ENCODE measurements at places on chromosomes 3 and 15. TPM values are rescaled to one million over a fixed set of nuclear protein-coding genes. Genes with fewer than 3 reads are reported as not detected.

GRCh38 chr3:123679712-123680386 lies 95.0 kb upstream of the HACD2 start:
- no peak overlapping the region for H3K27ac ChIP-seq
- H3K4me1 ChIP-seq = no peaks in the 10 kb centered on the region
- DNase-seq = no peak
- H3K4me3 ChIP-seq = no peak overlapping the region
- H3K36me3 ChIP-seq = no peaks in the 10 kb centered on the region
- H3K27me3 ChIP-seq = no peaks in the 10 kb centered on the region

- no peaks in the 10 kb centered on the region for H3K27me3 ChIP-seq
- H3K4me3 ChIP-seq = no peak overlapping the region
- H3K4me1 ChIP-seq = no peaks in the 10 kb centered on the region
Observed at GRCh38 chr3:188309437-188310269, 155.7 kb downstream of the LPP start.

DNA sequence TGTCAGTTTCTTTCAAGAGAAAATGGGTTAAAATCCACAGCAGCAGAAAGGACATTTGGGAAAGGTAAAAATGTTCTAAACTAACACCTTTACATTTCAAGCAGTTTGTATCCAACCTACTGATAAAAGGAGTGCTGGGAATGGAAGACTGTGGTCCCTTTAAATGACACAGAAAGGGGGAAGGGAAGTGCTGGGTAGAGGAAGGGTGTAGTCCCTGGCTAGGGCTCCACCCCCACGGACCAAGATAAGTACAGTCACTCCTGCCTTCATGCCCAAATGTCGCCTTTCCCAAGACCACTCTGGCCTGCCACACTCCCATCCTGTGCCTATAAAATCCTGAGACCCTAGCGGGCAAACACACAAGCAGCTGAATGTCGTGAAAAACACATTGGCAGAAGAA lies 350.9 kb upstream of the POU1F1 start:
- H3K27me3 ChIP-seq = no peaks in the 10 kb centered on the region
- H3K36me3 ChIP-seq = no peaks in the 10 kb centered on the region
- no peak overlapping the region for H3K27ac ChIP-seq
- no peaks in the 10 kb centered on the region for H3K4me1 ChIP-seq
- no peak for DNase-seq

DNA sequence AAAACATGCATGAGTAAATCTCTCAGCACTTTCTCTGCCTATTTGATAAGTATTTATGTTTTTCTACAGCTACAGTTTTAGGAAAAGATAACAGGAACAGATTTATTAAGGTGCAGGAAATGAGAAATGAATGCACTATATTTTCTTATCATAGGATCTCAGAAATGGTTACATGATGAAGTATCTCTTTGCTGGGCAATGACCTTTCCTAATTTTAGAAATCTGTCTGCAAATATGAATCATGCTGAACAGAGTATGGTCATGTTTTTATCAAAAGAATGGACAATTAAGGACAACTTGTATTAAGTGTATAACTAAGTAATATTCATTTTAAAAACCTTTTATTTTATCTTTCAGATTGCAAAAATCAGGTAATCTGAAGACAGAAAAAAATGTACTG lies 53.8 kb upstream of the SPPL2A start:
- H3K27me3 ChIP-seq = no peaks in the 10 kb centered on the region
- no peaks in the 10 kb centered on the region for H3K4me1 ChIP-seq
- H3K36me3 ChIP-seq = no peaks in the 10 kb centered on the region

- no peaks in the 10 kb centered on the region for H3K4me1 ChIP-seq
- no peak overlapping the region for H3K27ac ChIP-seq
- H3K36me3 ChIP-seq = no peaks in the 10 kb centered on the region
Observed at GRCh38 chr15:77023576-77024272, 28.8 kb downstream of the PSTPIP1 start.

DNA sequence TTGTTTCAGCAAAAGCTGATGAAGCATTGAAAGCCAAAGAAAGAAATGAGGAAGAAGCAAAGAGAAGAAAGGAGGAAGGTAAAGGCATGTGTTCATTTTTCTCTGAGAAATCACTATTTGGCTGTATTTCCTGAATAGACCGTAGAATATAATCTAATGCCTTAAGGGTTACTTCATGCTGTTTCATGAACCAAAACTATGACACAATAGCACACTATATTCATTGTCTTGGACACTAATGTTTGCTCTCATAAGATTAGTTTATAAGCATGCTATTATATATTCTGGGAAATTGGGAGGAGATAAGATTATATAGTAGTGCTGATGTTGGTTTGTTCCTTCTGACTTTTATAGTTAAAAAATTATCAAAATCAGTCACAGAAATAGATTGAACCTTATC lies 110.1 kb upstream of the MLF1 start:
- no peak overlapping the region for H3K4me3 ChIP-seq
- H3K27me3 ChIP-seq = no peaks in the 10 kb centered on the region
- H3K27ac ChIP-seq = no peak overlapping the region
- DNase-seq = no peak

GRCh38 chr15:60389261-60390077 lies 8.3 kb downstream of the ANXA2 start:
- no peak overlapping the region for H3K4me3 ChIP-seq
- H3K4me1 ChIP-seq = peaks cover 63% of the 10 kb centered on the region
- DNase-seq = no peak

DNA sequence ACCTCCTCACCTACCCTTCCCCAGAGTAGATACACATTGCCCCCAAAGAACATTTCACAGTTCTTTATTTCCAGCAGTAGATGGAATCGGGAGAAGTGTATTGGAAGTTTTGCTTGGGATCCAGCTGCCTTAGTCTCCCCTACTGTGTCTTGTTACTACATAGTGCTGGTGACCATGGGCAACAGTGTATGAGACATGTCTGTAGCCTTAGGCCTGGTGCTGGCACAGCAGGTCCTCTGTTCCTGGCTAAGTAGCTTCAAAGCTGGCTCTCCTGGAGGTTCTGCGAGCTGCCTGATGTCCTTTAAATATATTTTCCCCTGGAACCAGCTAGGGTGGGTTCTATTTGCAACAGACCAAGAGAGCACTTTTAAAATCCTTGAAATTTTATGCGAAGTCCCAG lies 174.7 kb downstream of the THSD4 start:
- H3K4me3 ChIP-seq = no peak overlapping the region
- no peak for DNase-seq
- H3K27me3 ChIP-seq = no peaks in the 10 kb centered on the region
- no peaks in the 10 kb centered on the region for H3K4me1 ChIP-seq
- no peaks in the 10 kb centered on the region for H3K36me3 ChIP-seq

- no peaks in the 10 kb centered on the region for H3K4me1 ChIP-seq
- DNase-seq = no peak
- H3K27me3 ChIP-seq = no peaks in the 10 kb centered on the region
- H3K36me3 ChIP-seq = no peaks in the 10 kb centered on the region
Observed at GRCh38 chr3:184716622-184717398, 4.9 kb upstream of the MAGEF1 start.

DNA sequence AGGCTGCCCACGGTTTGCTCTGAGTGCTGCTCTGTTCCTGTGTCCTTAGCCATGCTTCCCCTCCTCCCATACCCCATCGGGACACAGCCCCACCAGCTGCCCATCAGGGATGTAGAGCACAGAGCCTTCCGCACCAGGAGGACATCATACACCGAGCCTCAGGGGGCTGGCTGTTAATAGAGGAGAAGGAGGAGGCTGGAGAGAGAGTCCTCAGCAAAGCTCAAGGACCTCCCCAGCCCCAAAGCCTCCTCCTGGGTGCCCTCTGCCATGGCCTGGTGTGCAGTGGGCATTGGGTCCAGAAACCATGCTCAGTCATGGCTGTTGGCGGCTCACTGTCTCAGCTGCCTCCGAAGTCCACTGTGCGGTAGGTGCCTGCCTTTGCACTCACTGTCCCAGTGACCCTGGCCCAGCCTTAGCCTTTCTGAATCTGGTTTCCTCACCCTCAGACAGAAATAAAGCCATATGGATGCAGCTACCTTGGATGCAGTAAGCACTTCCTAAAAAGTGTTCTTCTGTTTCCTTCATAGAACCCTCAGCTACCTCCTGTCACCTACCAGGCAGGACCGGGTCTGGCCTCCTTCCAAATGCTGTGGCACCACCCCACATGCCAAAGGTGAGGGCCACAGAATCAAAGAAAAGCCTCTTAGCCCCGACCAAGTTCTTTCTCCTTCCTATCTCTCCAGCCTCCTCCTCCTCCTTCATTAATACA lies 53.9 kb downstream of the ACAD9 start:
- H3K27ac ChIP-seq = no peak overlapping the region
- DNase-seq = no peak
- H3K27me3 ChIP-seq = no peaks in the 10 kb centered on the region
- H3K4me1 ChIP-seq = no peaks in the 10 kb centered on the region

DNA sequence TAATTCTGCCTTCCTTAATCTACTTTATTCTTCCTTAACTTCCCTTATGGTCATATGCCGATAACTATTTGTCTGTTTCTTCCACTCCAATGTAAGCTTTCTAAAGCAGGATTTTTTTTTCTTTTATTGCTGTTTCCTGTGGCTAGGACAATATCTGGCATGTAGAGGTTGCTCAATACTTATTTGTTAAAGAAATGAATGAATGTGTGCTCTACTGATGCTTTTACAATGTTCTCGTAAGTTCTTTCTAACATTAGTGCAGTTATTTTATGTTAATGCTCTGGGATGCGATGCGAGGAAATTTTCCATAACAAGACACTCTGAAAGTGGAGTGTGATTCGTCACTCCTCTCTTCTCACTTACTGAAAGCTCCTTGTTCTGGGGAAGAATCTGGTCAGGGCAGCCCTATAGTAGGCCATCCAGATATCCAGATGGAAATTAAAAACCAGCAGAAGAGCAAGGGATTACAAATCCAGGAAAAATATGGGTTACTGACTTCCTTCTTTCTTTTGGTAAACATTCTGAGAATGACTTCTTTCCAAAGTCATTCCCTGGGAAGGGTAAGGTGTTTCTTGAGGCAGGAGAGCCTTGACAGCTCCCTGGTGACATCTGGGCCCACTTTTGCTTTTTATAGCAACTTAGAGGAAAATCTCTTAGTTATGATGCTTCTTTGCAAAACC lies 420.4 kb downstream of the PDCD6IP start:
- no peaks in the 10 kb centered on the region for H3K36me3 ChIP-seq
- H3K4me1 ChIP-seq = no peaks in the 10 kb centered on the region
- H3K27ac ChIP-seq = no peak overlapping the region

- DNase-seq = no peak
- no peaks in the 10 kb centered on the region for H3K36me3 ChIP-seq
- no peak overlapping the region for H3K4me3 ChIP-seq
- no peak overlapping the region for H3K27ac ChIP-seq
Observed at GRCh38 chr3:165439765-165440164, 243.6 kb upstream of the SLITRK3 start.

- no peak for DNase-seq
- no peak overlapping the region for H3K4me3 ChIP-seq
- no peaks in the 10 kb centered on the region for H3K27me3 ChIP-seq
- H3K36me3 ChIP-seq = no peaks in the 10 kb centered on the region
- H3K27ac ChIP-seq = no peak overlapping the region
Observed at GRCh38 chr3:105343991-105344390, 22.7 kb upstream of the ALCAM start.

GRCh38 chr15:31400222-31400927 lies 73.7 kb downstream of the KLF13 start:
- H3K27ac ChIP-seq = no peak overlapping the region
- H3K4me1 ChIP-seq = peaks cover 25% of the 10 kb centered on the region
- no peaks in the 10 kb centered on the region for H3K27me3 ChIP-seq

- no peaks in the 10 kb centered on the region for H3K36me3 ChIP-seq
- no peaks in the 10 kb centered on the region for H3K4me1 ChIP-seq
- no peak overlapping the region for H3K4me3 ChIP-seq
- no peaks in the 10 kb centered on the region for H3K27me3 ChIP-seq
- H3K27ac ChIP-seq = no peak overlapping the region
- no peak for DNase-seq
Observed at GRCh38 chr15:99029341-99030144, 22.0 kb upstream of the PGPEP1L start.

DNA sequence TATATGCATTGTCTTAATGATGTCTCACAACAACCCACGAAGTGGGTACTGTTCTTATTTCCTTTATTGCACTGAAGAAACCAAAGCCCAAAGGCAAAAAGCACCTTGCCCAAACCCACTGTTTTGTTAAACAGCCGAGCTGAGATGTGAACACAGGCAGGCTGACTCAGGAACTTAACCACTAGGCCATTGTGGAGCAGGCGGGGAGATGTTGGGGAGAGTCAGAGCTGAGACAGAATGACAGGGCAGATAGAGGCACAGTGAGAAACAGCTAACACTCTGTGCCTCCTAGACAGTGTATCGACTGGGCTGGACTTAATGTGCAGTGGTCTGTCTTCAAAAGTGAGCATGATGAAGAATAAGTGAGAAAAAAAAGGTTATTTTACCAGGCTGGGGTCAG lies 56.5 kb downstream of the RPLP1 start:
- DNase-seq = no peak
- H3K4me3 ChIP-seq = no peak overlapping the region
- no peaks in the 10 kb centered on the region for H3K36me3 ChIP-seq
- no peaks in the 10 kb centered on the region for H3K4me1 ChIP-seq
- no peak overlapping the region for H3K27ac ChIP-seq
- no peaks in the 10 kb centered on the region for H3K27me3 ChIP-seq

DNA sequence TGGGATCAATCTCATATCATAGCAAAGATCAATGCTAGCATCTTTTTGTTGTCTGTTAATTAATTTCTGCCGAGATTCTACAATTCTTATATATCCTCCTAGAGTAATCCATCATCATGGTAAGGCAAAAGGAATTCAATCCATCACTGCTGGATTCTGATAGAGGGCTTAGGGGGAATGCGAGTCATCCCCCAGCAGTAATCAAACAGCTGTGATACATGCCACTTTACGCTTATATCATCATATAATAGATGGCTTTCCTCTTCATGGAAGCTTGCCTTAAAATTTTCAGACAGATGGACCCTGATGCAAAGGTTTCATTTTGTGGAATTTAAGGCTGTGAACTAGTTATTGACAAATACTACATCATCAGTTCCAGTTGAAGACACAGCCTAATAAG lies 645.9 kb downstream of the CADM2 start:
- H3K27me3 ChIP-seq = no peaks in the 10 kb centered on the region
- no peak overlapping the region for H3K4me3 ChIP-seq
- H3K4me1 ChIP-seq = no peaks in the 10 kb centered on the region
- no peaks in the 10 kb centered on the region for H3K36me3 ChIP-seq
- no peak for DNase-seq
- H3K27ac ChIP-seq = no peak overlapping the region

DNA sequence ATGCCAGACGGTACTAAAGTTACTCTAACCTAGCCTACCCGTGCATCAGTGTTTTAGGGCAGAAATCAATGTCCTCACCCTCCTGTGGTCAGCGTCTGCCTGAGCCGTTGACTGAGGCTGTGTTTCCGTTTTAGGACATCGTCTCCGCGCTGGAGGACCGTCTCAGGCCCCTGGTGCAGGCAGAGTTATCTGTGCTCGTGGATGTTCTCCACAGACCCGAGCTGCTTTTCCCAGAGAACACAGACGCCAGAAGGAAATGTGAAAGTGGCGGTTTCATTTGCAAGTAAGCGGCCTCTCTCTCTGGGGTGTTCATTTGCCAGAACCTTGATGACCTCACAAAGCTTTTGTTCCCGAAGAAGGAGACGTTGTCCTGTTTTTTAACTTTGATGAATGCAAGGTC lies 217.0 kb downstream of the ITPR1 start:
- H3K4me1 ChIP-seq = peaks cover 10% of the 10 kb centered on the region
- H3K36me3 ChIP-seq = no peaks in the 10 kb centered on the region
- H3K4me3 ChIP-seq = no peak overlapping the region
- DNase-seq = no peak

- no peak for DNase-seq
- H3K4me3 ChIP-seq = no peak overlapping the region
- no peak overlapping the region for H3K27ac ChIP-seq
Observed at GRCh38 chr3:129795186-129796010, 98.1 kb downstream of the TMCC1 start.

The SH2D7 gene
- 3.3 TPM for total RNA-seq

The KNG1 gene
- total RNA-seq = 0.57 TPM

The ALG1L2 gene
- total RNA-seq = not detected

The BRK1 gene
- 64.3 TPM for total RNA-seq

The CEMIP gene
- 0.83 TPM for total RNA-seq

The NAA80 gene
- total RNA-seq = 14.0 TPM

The FANCD2OS gene
- total RNA-seq = not detected

The GPR62 gene
- not detected for total RNA-seq

The STRIT1 gene
- total RNA-seq = not detected
